ENCODE measurements at places on chromosomes 11 and 22. TPM values are rescaled to one million over a fixed set of nuclear protein-coding genes. Genes with fewer than 3 reads are reported as not detected.

GAL3ST1 gene
- total RNA-seq, result not detected

CD3E gene
- not detected for total RNA-seq

TECTA gene
- not detected for total RNA-seq

HIC2 gene
- total RNA-seq, result 2.6 TPM

HIKESHI gene
- total RNA-seq, result 59.8 TPM

TEX54 gene
- total RNA-seq, result not detected
